ENCODE measurements at places on chromosomes 16 and 17.

- no peak for DNase-seq
These were observed 4.2 kb downstream of the SOCS1 start for GRCh38 chr16:11251525-11252481.

- DNase-seq, result no peak
These were observed 9.4 kb upstream of the MAP2K3 start for GRCh38 chr17:21275047-21275578.

DNA sequence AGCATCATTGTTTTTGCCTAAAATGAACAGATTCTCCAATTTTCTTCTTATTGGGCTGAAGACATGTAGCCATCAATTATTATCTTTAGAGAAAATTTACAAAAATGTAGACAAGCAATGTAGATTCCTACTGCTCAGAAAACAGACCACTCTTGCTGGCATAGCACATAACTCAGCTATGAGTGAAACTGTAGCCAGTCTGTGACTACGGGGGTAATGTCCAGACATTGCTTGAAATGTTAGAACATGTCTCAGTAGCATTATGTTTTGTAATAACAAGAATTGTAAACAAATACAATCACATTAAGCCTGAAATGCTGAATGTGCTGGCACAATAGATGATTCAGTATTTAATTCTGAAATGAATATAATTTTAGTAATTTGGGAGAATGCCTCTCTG, 265.7 kb upstream of the KCNJ16 start:
- DNase-seq, result no peak

GRCh38 chr16:19389246-19389645, 28.4 kb upstream of the TMC5 start:
- no peak for DNase-seq

DNA sequence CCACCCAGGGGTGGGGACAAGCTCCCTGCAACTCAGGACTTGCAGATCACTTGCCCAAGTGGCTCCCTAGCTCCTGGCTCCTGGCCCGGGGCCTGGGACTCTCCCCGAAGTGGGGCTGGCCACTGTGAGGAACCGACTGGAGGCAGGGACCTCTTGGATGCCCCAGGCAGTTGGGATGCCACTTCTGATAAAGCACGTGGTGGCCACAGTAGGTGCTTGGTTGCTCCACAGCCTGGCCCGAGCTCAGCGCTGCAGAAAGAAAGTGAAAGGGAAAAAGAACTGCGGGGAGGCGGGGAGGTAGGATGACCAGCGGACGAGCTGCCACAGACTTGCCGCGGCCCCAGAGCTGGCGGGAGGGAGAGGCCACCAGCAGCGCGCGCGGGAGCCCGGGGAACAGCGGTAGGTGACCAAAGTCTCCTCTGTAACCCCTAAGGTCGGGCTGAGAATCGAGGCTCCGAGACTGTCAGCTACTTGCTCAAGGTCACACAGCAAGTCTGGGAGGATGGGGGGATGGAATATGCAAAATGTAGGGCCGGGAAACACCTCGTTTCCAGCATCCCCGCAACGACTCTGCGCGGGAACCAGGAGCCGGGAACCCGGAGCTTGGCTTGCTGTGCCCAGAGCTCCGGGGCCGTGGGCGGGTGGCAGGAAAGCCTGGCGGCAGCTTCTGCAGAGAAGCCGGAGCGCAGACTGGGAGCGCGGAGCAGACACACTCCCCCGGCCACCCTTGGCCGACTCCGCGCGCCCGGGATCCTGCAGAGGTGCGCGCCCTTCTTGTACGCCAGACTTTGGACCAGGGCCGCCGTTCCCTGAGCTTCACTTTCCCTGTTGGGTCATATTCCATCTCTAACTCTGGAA, 1.9 kb downstream of the CIITA start:
- DNase-seq, result no peak

DNA sequence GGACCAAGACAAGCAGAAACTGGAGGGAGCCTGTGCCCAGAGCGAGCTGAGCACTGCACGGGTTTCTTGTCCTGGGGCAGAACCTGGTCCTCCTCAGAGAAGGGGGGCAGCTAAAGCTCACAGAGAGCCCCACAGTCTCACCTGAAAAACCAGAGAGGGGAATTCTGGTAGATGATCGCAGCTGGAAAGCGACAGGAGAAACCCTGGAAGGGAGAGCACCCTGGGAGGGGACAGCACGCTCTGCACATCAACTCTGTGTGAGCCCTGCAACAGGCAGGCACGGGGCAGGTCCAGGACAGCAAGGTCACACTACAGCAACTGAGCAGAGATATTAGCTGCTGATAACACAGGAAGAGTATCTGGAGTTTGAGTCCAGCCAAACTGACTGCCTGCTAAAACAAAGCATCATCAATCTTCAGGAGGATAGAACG, 18.2 kb downstream of the ZCCHC14 start:
- no peak for DNase-seq

DNA sequence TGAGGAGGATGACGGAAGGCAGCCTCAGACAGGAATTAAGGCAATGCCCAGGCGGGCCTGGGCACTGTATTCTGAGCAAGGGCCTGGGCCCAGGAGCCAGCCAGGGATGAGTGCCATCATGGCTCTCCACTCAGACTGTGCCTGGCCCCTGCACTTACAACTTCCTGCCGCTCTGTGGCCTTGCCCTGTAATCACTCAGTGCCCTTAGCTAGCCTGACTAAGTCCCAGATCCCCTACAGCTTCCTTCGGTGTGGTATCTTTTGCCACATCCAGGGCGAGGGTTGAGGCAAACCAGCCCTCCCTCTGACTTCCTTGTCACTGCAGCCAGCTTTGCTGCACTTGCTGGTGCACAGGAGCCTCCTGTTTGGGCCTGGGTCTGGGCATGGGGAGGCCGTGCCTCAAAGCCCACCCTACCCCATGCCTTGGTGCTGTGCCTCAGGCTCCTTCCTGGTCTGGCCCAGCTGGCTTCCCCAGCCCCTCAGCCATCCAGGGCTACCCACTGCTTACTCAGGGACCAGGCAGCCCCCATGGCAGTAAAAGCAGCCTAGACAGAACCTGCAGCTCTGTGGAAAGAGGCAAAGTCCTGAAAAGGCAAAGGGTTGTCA, 9.3 kb downstream of the SLC46A1 start:
- DNase-seq, result no peak

- no peak for DNase-seq
These were observed 2.7 kb upstream of the PIEZO1 start for GRCh38 chr16:88787579-88788314.

DNA sequence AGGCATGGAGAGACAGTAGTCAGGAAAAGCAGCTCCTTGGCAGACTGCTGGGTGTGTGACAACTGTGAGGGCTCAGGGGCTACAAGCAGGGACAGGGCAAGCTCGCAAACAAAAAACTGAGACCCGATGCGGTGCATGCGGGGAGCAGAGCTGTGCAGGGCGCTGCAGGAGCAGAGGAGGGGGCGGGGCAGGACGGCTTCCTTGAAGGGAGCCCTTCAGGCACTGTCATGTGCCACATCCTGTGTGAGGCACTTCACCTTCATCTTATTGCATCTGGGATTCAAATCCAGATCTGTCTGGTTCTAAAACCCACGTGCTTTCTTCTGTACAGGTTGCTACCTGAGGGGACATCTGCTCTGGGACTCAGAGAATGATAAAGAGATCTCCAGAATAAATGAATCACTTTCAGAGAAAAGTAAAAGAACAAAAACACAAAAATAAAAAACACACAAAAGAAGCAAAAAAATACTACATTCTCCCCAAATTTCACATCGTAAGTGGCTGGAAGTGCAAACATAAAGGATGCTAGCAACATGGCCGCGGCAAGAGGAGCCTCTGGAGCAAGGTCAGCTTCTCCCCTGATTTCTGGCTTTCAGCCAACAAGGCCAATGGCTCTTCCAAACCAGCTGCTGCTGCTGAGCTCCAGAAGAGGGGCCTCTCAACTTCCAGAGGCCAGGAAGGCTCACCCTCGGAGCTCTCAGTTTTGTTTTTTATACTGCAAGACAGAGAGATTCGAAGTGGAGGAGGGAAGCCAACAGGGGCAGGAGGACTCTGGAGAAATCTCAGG, 14.2 kb downstream of the LYRM9 start:
- no peak for DNase-seq

DNA sequence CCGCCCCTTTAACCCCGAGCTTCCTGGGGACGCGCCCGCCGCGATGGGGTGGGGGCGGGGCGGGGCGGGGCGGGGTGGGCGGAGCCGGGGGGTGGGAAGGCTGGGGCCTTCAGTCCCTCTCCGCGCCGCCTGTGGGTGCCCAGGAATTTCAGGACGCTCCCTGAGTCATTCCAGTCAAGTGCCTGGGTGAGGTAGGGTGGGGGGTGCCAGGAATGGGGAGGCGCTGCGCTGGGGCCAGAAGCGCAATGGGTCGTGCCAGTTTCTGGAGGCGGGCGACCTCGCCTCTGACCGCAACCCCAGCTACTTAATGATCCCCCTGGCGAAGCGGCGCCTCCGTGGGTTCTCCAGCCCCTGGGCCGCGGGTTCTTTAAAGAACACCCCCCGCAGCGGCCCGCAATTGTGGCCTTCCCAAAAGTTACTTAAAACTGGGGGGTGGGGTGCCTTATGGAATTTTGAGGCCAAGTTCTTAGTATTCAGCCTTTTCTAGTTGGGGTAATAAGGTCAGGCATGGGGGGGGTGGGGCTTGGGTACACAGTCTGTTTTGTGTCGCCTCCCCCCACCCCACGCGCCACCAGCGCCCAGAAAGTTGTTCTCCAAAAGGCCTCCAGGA, 826 bp upstream of the GSE1 start:
- no peak for DNase-seq

DNA sequence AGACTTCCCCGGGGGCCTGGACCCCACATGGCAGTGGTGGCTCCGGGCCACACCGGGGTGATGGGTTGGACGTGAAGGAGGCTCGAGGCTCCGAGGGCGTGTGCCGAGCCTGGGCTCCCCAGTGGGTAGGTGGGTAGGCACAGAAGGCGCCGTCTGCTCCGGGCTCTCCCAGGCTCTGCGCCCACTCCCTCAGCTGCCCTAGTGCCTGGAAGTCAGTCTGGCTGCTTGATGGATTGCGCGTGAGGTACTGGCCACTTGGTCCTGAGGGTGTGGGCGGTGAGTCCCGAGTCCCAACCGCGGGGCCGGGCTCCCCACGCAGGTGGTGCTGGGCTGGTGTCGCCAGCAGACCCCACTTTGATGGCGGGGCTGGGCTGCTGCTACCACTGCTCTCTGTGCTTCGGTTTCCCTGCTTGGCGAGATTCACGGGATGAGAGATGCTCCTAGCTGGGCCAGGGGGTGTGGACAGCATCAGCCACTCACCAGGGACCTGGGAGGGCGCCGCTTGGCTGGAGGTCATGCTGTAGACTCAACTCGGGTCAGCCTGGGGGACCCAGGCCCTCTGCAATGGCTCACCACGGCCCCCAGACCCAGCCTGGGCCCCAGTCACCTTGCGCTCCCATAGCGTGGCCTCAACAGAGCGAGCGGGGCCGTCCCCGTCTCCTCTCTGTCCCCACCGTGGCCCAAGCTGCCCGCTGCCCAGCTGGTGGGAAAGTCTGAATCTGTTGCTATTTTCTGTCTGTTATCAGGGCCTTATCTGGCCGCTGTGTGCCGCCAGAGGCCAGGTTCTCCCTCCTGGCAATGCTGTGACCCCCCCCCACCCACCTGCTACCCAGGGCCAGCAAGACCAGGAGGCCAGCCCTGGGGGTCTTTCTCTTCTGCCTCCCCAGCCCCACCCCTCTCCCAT, 26.1 kb downstream of the ZFPM1 start:
- no peak for DNase-seq

DNA sequence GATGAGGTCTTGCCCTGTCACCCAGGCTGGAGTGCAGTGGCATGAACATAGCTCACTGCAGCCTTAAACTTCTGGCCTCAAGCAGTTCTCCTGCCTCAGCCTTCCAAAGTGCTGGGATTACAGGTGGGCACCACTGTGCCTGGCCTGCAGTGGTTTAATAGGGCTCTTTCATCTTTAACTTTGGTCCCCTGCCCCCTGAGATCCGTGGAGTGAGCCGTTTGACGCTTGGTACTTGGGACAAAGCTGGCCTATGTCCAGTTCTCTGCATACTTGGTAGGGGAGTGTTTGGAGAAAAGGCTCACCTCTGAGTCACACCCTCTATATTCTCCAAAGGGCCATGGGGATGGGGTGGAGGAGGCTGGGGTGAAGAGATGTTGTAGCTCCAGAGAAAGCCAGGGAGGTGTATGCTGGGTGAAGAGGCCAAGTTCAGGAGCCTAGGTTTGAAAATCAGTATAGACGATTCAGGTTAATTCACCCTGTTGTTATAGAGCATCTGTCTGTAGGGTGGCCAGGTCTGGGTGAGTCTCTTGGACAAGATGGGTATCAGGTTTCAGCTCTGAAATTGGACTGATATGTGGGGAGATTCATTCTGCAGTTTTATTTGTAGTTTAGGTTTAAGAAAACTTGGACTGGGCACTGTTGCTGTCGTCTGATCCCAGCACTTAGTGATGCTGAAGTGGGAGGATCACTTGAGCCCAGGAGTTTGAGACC, 17.6 kb downstream of the ABCC1 start:
- no peak for DNase-seq

- no peak for DNase-seq
These were observed 238.0 kb upstream of the TBX2 start for GRCh38 chr17:61161615-61162134.

DNA sequence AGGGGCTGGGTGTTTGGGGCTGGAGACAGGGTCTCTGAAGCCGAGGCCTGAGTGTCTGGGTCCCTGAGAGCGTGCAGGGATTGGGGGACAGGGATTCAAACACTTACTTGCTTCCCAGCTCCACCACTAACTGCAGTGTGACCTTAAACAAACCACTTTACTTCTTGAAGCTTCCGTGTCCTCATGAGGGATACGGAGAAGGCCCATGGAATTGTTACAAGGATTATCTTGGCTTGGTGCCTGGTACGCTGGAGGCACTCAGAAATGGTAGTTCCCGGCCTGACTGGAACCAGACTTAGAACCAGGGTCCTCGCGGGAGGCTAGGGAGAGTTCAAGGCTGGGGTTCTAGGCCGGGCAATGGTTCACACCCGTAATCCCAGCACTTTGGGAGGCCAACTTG, 2.9 kb upstream of the CXCL16 start:
- no peak for DNase-seq

GRCh38 chr17:62688398-62689160, 61.1 kb downstream of the MRC2 start:
- no peak for DNase-seq

DNA sequence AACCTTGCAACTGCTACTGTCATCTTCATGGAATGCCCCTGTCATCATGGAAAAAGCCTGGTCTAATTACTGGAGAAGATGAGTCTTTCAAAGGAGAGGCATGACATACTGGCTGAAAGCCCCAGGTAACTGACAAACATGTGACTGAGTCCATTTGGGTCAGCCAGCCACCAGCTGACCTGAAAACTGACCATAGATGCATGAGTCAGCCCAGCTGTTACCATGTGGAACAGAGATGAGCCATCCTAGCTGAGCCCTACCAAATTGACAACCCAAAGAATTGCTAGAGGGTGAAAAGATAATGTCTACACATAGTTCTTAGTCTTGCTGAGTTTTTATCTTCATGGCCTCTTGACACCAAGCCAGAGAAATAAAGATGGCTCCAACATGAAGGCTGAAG, 311.8 kb downstream of the UTP18 start:
- no peak for DNase-seq

GRCh38 chr17:18025241-18025944, 13.6 kb downstream of the ATPAF2 start:
- no peak for DNase-seq

- no peak for DNase-seq
These were observed 478.4 kb downstream of the TOX3 start for GRCh38 chr16:52068447-52069074.
